Activated T-helper 1 cell treated with anti-CD3 and anti-CD28 coated beads, Interleukin-12 subunit alpha, Interleukin-12 subunit beta, Interleukin-2, Interleukin-4 antibody, amounts not matched to agents 30 ng/mL and 10 ng/mL and 1 ng/mL, durations not matched to agents 14 hours and 24 hours and 36 hours (primary cell): ENCODE measurements at places on chromosomes 6 and 20.
A peak's percentile ranks its signal among the peaks of the same experiment; 100 is the strongest.

- no peaks in the 10 kb centered on the region for H3K27me3 ChIP-seq
- no peak overlapping the region for H3K4me3 ChIP-seq
- no peaks in the 10 kb centered on the region for H3K36me3 ChIP-seq
- H3K4me1 ChIP-seq: no peaks in the 10 kb centered on the region
- no peak overlapping the region for H3K27ac ChIP-seq
These were observed 45.3 kb upstream of the COL21A1 start for GRCh38 chr6:56292505-56293181.

DNA sequence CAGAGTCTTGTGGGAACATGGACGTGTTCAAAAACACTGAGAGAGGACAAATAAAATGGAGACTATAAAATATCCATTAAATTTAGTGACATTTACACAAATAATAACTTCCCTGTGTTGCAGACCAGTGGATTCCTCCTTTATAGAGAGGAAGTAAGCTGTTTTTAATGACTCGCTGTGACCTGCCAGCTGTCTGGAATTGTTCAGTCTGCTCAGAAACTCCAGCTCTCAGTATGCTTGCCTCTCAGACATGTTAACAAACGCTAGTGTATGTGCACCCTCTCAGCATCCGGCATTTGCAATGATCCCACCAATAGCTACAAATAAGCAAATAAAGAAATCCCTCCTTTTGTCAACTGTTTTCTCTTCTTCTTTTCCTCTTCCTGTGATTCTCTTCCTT, 158.0 kb upstream of the TCF21 start:
- no peaks in the 10 kb centered on the region for H3K27me3 ChIP-seq
- no peaks in the 10 kb centered on the region for H3K36me3 ChIP-seq
- H3K4me3 ChIP-seq: no peak overlapping the region
- H3K4me1 ChIP-seq: no peaks in the 10 kb centered on the region
- H3K27ac ChIP-seq: no peak overlapping the region

- H3K27me3 ChIP-seq: peaks cover 15% of the 10 kb centered on the region
- DNase-seq: no peak
- no peak overlapping the region for H3K4me3 ChIP-seq
- H3K27ac ChIP-seq: no peak overlapping the region
- peaks cover 8% of the 10 kb centered on the region for H3K4me1 ChIP-seq
These were observed 110.4 kb downstream of the ADGRG6 start for GRCh38 chr6:142412241-142412640.

GRCh38 chr6:18088419-18089296, 33.8 kb downstream of the NHLRC1 start:
- H3K4me1 ChIP-seq: no peaks in the 10 kb centered on the region
- H3K27ac ChIP-seq: no peak overlapping the region
- H3K4me3 ChIP-seq: no peak overlapping the region
- no peak for DNase-seq

- no peak overlapping the region for H3K4me3 ChIP-seq
- DNase-seq: no peak
- H3K36me3 ChIP-seq: no peaks in the 10 kb centered on the region
- H3K4me1 ChIP-seq: peaks cover 9% of the 10 kb centered on the region
- peaks cover 14% of the 10 kb centered on the region for H3K27me3 ChIP-seq
- no peak overlapping the region for H3K27ac ChIP-seq
These were observed 6.5 kb downstream of the PRND start for GRCh38 chr20:4728120-4728760.

DNA sequence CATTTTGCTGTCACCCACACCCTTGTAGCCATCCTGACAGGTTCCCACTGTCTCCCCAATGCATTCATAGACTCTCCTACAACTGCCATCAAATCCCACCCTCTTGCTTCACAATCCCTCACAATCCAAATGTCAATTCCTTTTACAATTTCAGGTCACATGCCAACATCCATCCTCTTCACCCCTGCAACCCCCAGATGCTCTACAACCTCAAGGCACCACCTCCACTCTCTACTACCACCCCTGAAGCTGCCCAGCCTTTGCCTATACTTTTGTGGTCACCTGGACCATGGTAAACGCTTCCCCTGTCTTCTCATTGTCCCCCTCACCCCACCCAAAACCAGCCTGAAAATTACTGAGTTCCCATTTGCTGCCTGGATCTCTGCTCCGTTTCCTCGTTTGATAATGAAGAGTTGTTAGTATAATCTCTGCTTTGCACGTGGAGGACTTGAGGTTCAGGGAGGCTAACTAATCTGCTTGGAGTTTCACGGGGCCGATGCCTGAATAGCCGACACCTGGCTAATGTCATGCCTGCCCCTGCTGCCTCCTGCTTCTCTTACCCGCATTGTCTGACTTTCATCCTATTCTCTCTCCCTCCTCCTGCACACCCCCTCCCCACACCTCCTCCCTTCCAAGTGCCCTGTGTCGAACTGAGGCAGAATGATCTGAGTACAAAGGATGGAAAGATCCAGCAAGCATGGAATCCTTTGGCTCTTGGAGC, 82.4 kb upstream of the TOX2 start:
- H3K36me3 ChIP-seq: peaks cover 4% of the 10 kb centered on the region
- H3K4me1 ChIP-seq: peaks cover 1% of the 10 kb centered on the region
- H3K4me3 ChIP-seq: no peak overlapping the region
- H3K27me3 ChIP-seq: peaks cover 1% of the 10 kb centered on the region
- H3K27ac ChIP-seq: no peak overlapping the region

GRCh38 chr6:133641104-133641503, 247.8 kb upstream of the TCF21 start:
- no peak overlapping the region for H3K27ac ChIP-seq
- DNase-seq: no peak
- H3K27me3 ChIP-seq: no peaks in the 10 kb centered on the region
- H3K4me1 ChIP-seq: no peaks in the 10 kb centered on the region

- peaks cover 31% of the 10 kb centered on the region for H3K4me1 ChIP-seq
- H3K36me3 ChIP-seq: peaks cover 3% of the 10 kb centered on the region
- H3K27ac ChIP-seq: no peak overlapping the region
- DNase-seq: no peak
- H3K4me3 ChIP-seq: no peak overlapping the region
These were observed 91.3 kb downstream of the RPP40 start for GRCh38 chr6:4912559-4912958.

GRCh38 chr6:169583886-169584541, 117.8 kb downstream of the WDR27 start:
- DNase-seq: no peak
- H3K27ac ChIP-seq: no peak overlapping the region
- H3K27me3 ChIP-seq: peaks cover 3% of the 10 kb centered on the region
- H3K4me1 ChIP-seq: peaks cover 21% of the 10 kb centered on the region
- H3K36me3 ChIP-seq: no peaks in the 10 kb centered on the region

GRCh38 chr6:41294214-41294872, 7.9 kb upstream of the TREM1 start:
- H3K4me1 ChIP-seq: peaks cover 39% of the 10 kb centered on the region
- no peak overlapping the region for H3K27ac ChIP-seq
- no peak overlapping the region for H3K4me3 ChIP-seq
- no peak for DNase-seq
- peaks cover 9% of the 10 kb centered on the region for H3K36me3 ChIP-seq

DNA sequence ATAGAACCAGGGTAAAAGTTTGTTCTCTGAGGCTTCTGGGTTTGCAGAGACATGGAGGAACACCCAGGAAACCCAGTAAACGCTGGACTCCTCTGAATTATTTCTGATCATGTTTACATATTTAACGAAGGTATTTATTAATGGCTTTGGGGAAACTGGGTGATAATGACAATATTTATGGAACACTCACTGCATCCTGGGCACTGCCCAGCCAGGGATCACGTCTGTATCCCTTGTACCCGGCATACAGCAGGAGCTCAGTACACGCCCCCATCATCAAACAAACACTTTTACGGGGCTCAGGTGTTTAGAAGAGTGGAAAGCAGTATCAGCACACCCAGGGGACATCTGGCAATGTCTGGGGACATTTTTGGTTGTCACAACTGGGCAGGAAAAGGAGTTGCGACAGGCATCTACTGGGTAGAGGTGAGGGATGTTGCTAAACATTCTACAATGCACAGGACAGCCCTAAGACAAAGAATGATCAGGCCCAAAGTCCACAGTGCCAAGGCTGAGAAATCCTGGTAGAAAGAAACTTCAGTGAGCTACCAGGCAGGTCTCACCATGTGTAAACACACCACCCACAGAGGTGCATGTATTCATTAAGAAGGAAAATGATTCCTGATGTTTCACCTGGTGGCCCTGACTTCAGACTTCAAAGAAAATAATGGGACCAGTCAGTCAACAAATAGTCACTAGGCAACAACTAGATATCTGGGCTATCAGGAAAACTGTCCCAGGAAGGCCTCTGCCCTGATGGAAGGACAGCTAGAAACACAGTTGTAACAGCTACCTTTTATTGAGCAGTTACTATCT, 35.3 kb downstream of the ZMYND8 start:
- H3K36me3 ChIP-seq: peaks cover 22% of the 10 kb centered on the region
- no peak overlapping the region for H3K4me3 ChIP-seq
- H3K27ac ChIP-seq: peak overlapping the region; percentile 42
- DNase-seq: no peak

- peaks cover 93% of the 10 kb centered on the region for H3K27me3 ChIP-seq
- H3K36me3 ChIP-seq: peaks cover 9% of the 10 kb centered on the region
- H3K4me3 ChIP-seq: peak overlapping the region; percentile 80
These were observed 3.5 kb downstream of the TFAP2A start for GRCh38 chr6:10411131-10411970.

DNA sequence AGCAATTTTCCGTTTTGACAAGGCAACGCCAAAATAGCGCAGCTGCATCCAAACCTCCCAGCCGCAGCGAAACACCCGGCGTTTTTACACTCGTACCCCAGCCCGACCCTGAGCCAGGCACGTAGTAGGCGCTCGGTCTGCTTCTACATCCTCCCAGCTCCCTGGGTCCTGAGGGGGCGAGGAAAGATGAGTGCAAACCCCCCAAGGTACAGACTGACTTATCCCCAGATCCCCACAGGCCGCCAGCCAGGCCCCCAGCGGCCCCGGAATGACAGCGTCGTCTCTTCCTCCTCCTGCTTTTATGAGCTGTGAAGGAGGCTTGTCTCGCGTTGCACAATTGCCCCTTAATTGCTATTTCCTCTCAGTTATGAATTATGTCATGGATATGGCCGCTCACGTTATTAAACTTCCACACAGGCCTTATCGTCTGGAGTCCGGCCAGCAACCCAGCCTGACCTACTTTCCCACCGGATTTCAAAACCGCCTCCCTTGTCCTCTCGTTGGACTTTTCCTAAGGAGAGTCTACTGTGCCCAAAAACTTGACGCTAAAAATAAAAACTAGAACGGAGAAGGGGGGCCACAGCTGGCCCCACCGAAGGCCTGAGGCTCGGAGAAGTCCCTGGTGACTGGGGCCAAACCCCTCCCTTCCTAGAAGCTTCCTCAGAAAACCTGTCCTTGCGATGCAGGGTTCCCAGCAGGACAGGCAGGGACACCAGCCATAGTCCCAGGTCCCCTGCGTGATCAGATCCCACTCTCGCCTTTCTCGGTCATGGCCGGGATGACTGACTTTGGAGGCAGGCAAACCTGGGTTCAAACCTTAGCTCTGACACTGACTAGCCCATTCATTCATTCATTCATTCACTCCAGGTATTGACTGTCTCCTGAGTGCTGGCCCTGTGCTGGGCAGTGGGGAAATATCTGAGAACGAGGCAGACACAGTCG, 130.9 kb upstream of the PTPN1 start:
- DNase-seq: no peak
- H3K27me3 ChIP-seq: peaks cover 2% of the 10 kb centered on the region
- H3K27ac ChIP-seq: no peak overlapping the region
- H3K4me3 ChIP-seq: no peak overlapping the region
- H3K36me3 ChIP-seq: peaks cover 2% of the 10 kb centered on the region
- peaks cover 50% of the 10 kb centered on the region for H3K4me1 ChIP-seq

GRCh38 chr20:53162251-53162835, 190.2 kb downstream of the TSHZ2 start:
- no peaks in the 10 kb centered on the region for H3K27me3 ChIP-seq
- H3K27ac ChIP-seq: peak overlapping the region; percentile 53
- H3K4me1 ChIP-seq: peaks cover 34% of the 10 kb centered on the region
- H3K36me3 ChIP-seq: peaks cover 13% of the 10 kb centered on the region
- H3K4me3 ChIP-seq: peak overlapping the region; percentile 34
- no peak for DNase-seq

GRCh38 chr6:150144294-150144868, 1.5 kb downstream of the PPP1R14C start:
- peaks cover 69% of the 10 kb centered on the region for H3K27me3 ChIP-seq
- H3K27ac ChIP-seq: no peak overlapping the region
- H3K36me3 ChIP-seq: no peaks in the 10 kb centered on the region
- peaks cover 9% of the 10 kb centered on the region for H3K4me1 ChIP-seq
- H3K4me3 ChIP-seq: peak overlapping the region; percentile 47

DNA sequence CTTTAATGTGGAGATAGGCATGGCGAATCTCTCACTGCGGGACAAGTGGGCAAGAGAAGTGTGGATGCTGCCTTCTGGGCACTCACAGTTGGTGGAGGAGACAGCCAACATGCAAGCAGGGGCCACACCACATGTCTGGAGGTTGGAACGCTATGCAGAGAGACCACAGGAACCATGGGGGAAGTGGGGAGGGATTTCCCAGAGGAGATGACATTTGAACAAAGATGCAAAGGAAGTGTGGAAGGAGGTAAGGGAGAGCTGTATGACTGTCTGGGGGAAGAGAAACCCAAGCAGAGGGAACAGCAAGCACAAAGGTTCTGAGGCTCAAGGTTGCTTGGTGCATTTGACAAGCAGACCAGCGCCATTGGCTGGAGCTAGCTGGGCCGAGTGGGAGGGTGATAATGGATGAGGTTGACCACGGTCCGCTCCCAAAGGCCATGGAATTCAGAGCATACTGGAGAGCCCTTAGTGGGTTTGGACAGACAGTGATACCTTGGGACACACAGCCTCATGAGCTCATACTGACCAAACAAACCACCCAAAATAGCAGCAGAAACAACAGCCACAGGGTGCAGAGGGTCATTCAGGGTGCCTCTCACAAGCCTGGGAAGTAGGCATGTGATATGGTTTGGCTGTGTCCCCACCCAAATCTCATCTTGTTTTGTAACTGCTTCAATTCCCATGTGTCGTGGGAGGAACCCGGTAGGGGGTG, 7.6 kb upstream of the FAM110A start:
- DNase-seq: no peak
- H3K4me3 ChIP-seq: no peak overlapping the region
- no peaks in the 10 kb centered on the region for H3K27me3 ChIP-seq
- H3K4me1 ChIP-seq: peaks cover 15% of the 10 kb centered on the region
- no peak overlapping the region for H3K27ac ChIP-seq

- H3K4me1 ChIP-seq: no peaks in the 10 kb centered on the region
- H3K27me3 ChIP-seq: no peaks in the 10 kb centered on the region
- no peak overlapping the region for H3K27ac ChIP-seq
- H3K4me3 ChIP-seq: no peak overlapping the region
- H3K36me3 ChIP-seq: no peaks in the 10 kb centered on the region
These were observed 451.3 kb downstream of the HTR1B start for GRCh38 chr6:77011929-77012545.

DNA sequence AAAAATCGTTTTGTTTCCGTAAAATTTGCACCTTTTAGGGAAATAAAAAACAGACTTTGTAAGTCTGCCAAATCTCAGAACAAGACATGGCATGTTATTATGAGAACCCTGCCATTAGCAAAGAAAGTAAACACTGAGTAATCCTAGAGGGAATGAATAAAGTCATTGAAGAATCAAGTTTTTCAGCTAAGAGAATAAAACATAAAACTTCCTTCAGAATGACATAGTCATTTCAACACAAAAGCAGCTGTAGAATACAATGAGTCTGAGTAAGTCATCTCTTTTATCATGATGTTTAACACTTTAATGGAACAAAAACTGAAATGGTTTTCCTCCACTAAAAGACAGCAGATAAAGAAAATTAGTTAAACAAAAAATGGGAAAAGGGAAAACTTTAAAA, 10.3 kb upstream of the DST start:
- no peak for DNase-seq
- H3K4me1 ChIP-seq: no peaks in the 10 kb centered on the region
- H3K36me3 ChIP-seq: no peaks in the 10 kb centered on the region
- H3K27me3 ChIP-seq: peaks cover 3% of the 10 kb centered on the region
- no peak overlapping the region for H3K27ac ChIP-seq
